ENCODE measurements at places on chromosomes 3 and 15.

GRCh38 chr3:107562969-107563529 is 40.3 kb downstream of the BBX start:
- no peak for DNase-seq

- no peak for DNase-seq
These were observed 60.7 kb upstream of the CTNNB1 start for GRCh38 chr3:41138601-41139000.

GRCh38 chr15:76366714-76367113 is 30.1 kb downstream of the ISL2 start:
- DNase-seq = no peak

DNA sequence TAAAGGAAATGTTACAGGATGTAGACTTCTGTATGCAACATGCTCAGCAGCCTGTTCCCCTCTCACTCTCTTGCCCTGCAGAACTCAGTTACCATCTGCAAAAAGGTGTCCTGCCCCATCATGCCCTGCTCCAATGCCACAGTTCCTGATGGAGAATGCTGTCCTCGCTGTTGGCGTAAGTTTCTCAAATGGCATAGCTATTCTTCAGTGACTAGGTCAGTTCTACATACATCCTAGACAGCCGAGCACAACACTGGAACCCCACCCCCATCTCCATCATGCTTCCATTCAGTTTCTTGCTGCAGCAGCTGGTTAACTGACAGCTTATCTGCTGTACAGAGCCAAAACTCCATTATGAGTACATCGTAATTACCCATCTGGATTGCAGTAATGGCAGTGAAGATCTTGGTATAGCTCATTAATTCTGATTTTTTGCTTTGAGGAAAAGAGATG is 4.5 kb downstream of the THBS1 start:
- DNase-seq = no peak

- DNase-seq = no peak
These were observed 365.1 kb upstream of the SLCO3A1 start for GRCh38 chr15:91488452-91488851.

DNA sequence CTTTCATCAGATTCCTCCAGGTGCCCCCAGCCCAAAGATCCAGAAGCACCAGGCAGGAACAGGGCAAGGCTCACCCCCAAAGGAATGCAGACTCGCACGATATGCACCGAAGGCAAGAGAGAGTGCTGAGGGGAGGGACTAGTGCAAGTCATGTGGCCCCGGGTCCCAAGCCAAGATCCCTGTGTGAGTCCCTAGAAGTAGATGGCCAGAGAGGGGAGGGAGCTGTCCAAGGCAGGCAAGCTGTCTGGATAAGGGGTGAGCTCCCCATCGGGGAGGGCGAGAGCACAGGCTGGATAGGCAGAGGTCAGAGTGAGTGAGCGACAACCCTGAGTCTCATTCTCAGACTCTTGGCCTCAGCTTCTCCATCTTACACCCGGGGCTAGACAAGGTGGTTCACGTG is 171.5 kb upstream of the LINGO1 start:
- no peak for DNase-seq

GRCh38 chr15:49877873-49878521 is 241.0 kb downstream of the ATP8B4 start:
- no peak for DNase-seq

DNA sequence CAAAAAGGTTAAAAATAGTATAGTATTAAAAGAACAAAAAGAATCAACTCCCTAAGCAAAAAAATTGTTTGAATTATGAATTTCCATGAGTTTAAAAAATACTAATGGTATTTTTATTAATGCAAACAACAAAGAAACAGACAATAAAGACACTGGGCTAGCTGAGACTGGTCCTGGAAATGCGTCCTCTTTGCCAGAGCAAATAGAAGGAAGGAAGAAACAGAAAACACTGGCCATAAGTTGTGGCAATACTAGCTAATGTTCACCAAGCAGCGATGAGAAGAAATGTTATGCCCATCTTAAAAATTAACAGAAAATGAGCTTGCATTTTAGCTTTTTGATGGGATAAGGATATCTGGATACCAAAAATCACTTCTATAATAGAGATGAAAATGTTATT is 88.6 kb downstream of the TBL1XR1 start:
- DNase-seq = no peak

DNA sequence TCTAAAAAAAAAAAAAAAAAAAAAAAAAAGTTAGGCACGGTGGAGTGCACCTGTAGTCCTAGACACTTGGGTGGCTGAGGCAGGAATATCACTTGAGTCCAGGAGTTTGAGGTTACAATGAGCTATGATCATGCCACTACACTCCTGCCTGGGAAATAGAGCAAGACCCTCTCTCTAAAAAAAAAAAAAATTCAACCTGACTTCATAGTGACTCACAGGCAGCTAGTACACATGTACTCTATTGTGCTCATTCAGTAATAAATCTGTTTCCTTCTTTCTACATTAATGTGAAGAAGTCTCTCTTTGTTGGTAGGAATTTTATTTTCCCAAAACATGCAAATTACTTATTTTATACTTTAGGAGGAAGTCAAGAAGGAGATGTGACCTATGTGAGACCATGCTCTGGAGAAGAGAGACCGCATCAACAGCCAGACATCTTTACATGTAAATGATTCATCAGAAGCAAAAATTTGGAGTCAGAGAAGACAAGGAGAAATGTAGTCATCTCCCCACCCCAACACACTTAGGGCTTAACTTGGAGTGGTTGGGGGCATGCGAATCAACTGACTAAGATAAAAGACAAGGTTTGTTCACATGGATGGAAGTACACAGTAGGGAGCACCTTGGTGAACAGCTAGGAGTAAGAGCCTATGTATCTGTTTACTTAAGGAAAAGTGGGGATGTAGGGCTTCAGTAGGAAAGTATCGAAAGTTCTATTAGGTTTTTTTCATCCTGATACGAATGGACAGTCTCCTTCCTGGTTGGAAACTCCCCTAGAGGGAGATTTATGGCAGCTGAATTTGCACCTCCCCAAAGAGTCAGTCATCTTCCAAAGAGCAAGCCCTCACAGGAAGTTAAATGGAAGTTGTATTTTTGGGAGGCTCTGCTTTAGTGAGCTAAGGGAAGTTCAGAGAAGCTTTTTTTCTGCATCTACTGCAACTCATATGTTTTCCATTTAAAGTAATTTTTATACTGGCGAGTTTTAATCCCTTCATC is 23.0 kb upstream of the NMD3 start:
- DNase-seq = no peak

All from cortex of kidney (tissue), 1 donor.